Muscle of arm (tissue), 14 donors: ENCODE measurements at places on chromosomes 5 and 9. TPM values are rescaled to one million over a fixed set of nuclear protein-coding genes. Genes with fewer than 3 reads are reported as not detected.

Gene ROPN1L
- polyA plus RNA-seq = not detected

Gene PCDHB7
- polyA plus RNA-seq = 2.4 TPM

Gene PCDHGA7
- 1.8 TPM for polyA plus RNA-seq

Gene CARTPT
- polyA plus RNA-seq = not detected

Gene ZNF300
- polyA plus RNA-seq = 24.9 TPM

Gene SHOC1
- not detected for polyA plus RNA-seq

Gene MSX2
- polyA plus RNA-seq = 0.39 TPM

Gene FOXD4
- polyA plus RNA-seq = 2.3 TPM

Gene TRIM14
- polyA plus RNA-seq = 1.5 TPM

Gene SLC6A19
- not detected for polyA plus RNA-seq

Gene CRHBP
- 0.42 TPM for polyA plus RNA-seq

Gene PCDHB14
- 7.0 TPM for polyA plus RNA-seq

Gene C5orf52
- polyA plus RNA-seq = not detected

Gene SEMA5A
- 36.4 TPM for polyA plus RNA-seq

Gene MEIKIN
- 0.50 TPM for polyA plus RNA-seq

Gene PCDHA12
- polyA plus RNA-seq = not detected

Gene NPR3
- polyA plus RNA-seq = 24.6 TPM

Gene GARIN3
- polyA plus RNA-seq = not detected

Gene PGGT1B
- 21.2 TPM for polyA plus RNA-seq

Gene SOHLH1
- polyA plus RNA-seq = 0.11 TPM

Gene SGCD
- polyA plus RNA-seq = 107 TPM

Gene LRRC14B
- 26.6 TPM for polyA plus RNA-seq

Gene WDR38
- polyA plus RNA-seq = 0.13 TPM

Gene ACTL7B
- not detected for polyA plus RNA-seq

Gene DMRTA1
- 0.13 TPM for polyA plus RNA-seq

Gene SV2C
- 0.26 TPM for polyA plus RNA-seq

Gene CDKN2B
- 0.26 TPM for polyA plus RNA-seq

Gene KIF3A
- polyA plus RNA-seq = 7.8 TPM

Gene DNAI1
- polyA plus RNA-seq = not detected

Gene TYRP1
- polyA plus RNA-seq = 0.51 TPM

Gene FBP2
- 37.7 TPM for polyA plus RNA-seq

Gene C1QTNF3
- polyA plus RNA-seq = 92.3 TPM

Gene OR1J2
- polyA plus RNA-seq = not detected

Gene CDKN2A
- polyA plus RNA-seq = 0.24 TPM

Gene PCDHA3
- polyA plus RNA-seq = 0.48 TPM

Gene HTR1A
- not detected for polyA plus RNA-seq

Gene IFNA21
- polyA plus RNA-seq = not detected

Gene IL7R
- polyA plus RNA-seq = 3.1 TPM

Gene SIT1
- polyA plus RNA-seq = 0.18 TPM
